ENCODE measurements at places on chromosomes 16 and 17. TPM values are rescaled to one million over a fixed set of nuclear protein-coding genes. Genes with fewer than 3 reads are reported as not detected.

Gene GRAPL
- total RNA-seq = 5.2 TPM

Gene ASB16
- 0.36 TPM for total RNA-seq

Gene RHBDL3
- 1.1 TPM for total RNA-seq

Gene TMEM106A
- 25.5 TPM for total RNA-seq

Gene PRSS33
- total RNA-seq = not detected

Gene CHAD
- total RNA-seq = not detected

Gene CTRB1
- 2.7 TPM for total RNA-seq

Gene CDH11
- total RNA-seq = 238 TPM

Gene SBK1
- total RNA-seq = 0.62 TPM

Gene ZSCAN10
- not detected for total RNA-seq

Gene LRRC75A
- 7.0 TPM for total RNA-seq

Gene BCAR1
- total RNA-seq = 71.7 TPM

Gene NXPH3
- 17.0 TPM for total RNA-seq

Gene SLC4A1
- 47.6 TPM for total RNA-seq
